Melanocyte of skin (primary cell): ENCODE measurements at places on chromosomes 2 and 18. TPM values are rescaled to one million over a fixed set of nuclear protein-coding genes. Genes with fewer than 3 reads are reported as not detected.

The BOLL gene
- total RNA-seq, result not detected in 2 replicates

The STK16 gene
- total RNA-seq, result 23.3 and 42.3 TPM in 2 replicates

The CRYBA2 gene
- 0.34 and 0.36 TPM in 2 replicates for total RNA-seq

The RAMP1 gene
- total RNA-seq, result 11.0 and 44.0 TPM in 2 replicates

The FOXI3 gene
- not detected in 2 replicates for total RNA-seq

The ST8SIA3 gene
- not detected in 2 replicates for total RNA-seq

The CRYGA gene
- total RNA-seq, result not detected in 2 replicates

The CXCR1 gene
- not detected in 2 replicates for total RNA-seq

The AQP12B gene
- not detected in 2 replicates for total RNA-seq

The PTH2R gene
- not detected in 2 replicates for total RNA-seq

The SOX11 gene
- total RNA-seq, result under 0.01 TPM in 2 replicates

The NOSTRIN gene
- not detected in 2 replicates for total RNA-seq

The GNLY gene
- not detected in 2 replicates for total RNA-seq

The LTBP1 gene
- 8.6 and 8.7 TPM in 2 replicates for total RNA-seq

The SCYGR3 gene
- not detected in 2 replicates for total RNA-seq

The PHLPP1 gene
- 37.0 and 54.8 TPM in 2 replicates for total RNA-seq

The CDH19 gene
- 15.8 and 44.3 TPM in 2 replicates for total RNA-seq

The PROKR1 gene
- under 0.01 TPM in 1 of 2 replicates, not detected in the other for total RNA-seq

The VWA3B gene
- not detected in 2 replicates for total RNA-seq

The MYO7B gene
- total RNA-seq, result under 0.01 TPM in 2 replicates
